ENCODE measurements at places on chromosomes 1 and 21.

- no peak for DNase-seq
Observed at GRCh38 chr1:234538930-234539649, 60.1 kb upstream of the TARBP1 start.

- DNase-seq = no peak
Observed at GRCh38 chr1:33298623-33299277, 22.1 kb downstream of the A3GALT2 start.

DNA sequence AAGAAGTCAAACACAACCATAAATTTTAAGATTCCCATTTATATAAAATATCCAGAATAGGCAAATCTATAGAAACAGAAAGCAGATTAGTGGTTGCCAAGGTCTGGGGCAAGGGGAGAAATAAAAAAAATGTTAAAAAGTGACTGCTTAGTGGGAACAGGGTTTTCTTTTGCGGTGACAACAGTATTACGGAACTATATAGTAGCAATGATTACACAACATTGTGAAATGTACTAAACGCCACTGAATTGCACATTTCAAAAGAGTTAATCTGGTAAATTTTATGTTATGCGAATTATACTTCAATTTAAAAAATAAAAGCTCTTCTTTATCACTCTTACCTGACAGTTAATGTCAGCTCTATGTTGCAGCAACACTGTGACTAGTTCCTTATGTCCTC, 105.2 kb downstream of the ACBD6 start:
- DNase-seq = no peak

DNA sequence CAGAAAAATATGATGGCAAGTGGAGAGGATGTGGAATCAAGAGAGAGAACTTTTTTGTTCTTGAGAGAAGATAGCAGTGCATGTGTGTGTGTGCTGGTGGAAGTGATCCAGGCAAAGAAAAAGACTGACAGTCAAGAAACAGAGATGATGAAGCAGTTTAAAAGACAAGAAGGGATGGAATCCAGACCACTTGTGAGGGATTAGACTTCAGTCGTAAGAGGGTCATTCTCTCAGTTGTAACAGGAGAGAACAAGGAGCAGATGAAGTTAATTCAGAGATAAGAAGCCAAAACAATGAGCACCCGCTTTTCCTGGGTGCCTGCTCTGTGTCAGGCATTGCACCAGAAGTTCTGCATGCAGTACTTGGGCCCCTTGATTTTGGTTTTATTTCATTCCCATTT, 76.6 kb downstream of the RNF220 start:
- no peak for DNase-seq

- DNase-seq = no peak
Observed at GRCh38 chr1:228259951-228260350, 52.1 kb downstream of the OBSCN start.

- no peak for DNase-seq
Observed at GRCh38 chr1:16094453-16095158, 21.2 kb upstream of the FAM131C start.

GRCh38 chr1:101002551-101002950, 23.0 kb downstream of the DPH5 start:
- DNase-seq = no peak

GRCh38 chr1:244102468-244102867, 51.4 kb downstream of the ZBTB18 start:
- no peak for DNase-seq

GRCh38 chr1:223114871-223115270, 28.2 kb downstream of the TLR5 start:
- DNase-seq = no peak

- DNase-seq = no peak
Observed at GRCh38 chr1:233081735-233082134, 131.3 kb downstream of the NTPCR start.

DNA sequence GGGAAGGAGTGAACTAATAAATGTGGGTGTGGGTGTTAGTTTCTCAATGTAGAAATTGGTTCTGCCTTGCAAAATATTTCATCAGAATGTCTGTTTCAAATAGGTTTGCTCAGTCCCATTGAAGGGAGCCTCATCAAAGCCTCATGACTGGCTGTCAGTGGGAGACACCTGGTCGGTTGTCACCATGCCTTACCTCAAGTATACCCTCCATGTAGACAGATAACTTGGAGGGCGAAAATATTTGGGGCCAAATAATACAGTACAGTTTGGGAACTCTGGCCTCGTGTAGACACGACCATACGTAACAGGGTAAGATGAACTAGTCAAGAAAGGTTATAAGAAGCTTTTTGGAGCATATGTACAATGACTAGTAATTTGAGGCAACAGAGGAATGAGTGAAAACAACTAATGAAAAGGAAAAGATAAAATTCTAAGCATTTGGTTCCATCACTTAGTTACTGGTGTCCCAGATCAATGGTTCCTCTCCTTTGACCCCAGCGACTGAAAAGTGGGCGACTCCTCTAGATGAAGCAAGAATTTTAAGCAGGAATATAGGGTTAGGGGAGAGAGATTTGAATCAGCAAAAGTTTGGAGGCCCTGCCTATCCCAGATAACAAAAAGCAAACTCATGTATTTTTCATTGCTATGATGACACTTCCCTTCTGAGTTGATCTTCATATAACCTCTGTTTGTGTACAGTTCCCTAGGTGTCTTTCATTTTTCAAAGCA, 163.9 kb downstream of the LRRC40 start:
- no peak for DNase-seq

DNA sequence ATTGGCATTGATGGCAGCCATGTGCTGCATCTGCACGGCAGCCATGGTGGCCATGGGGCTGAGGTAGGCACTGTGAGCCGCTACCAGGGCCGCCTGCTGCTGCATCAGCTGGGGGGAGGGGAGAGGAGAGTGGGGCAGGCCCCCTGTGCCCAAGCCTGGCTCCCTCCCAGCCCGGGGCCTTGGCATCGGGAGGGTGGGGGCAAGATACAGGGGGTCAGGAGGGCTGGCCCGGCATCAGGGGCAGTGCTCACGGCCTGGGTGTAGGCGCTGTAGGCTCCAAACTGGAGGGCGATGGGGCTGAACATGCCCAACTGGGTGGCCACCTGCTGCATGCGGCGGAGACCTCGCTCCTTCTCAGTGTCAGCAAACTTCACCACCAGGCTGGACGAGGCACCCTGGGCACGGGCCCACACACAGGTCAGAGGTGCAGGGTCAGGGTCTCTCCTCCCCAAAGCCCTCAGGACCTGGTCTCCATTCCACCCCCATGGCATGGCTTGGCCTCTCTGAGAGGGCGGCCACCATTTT, 9.0 kb downstream of the CELF3 start:
- DNase-seq = no peak

GRCh38 chr1:229665912-229666558, 40.0 kb downstream of the URB2 start:
- no peak for DNase-seq

GRCh38 chr1:15662477-15662876, 21.6 kb upstream of the PLEKHM2 start:
- DNase-seq = no peak

- no peak for DNase-seq
Observed at GRCh38 chr1:8345621-8346415, 27.9 kb downstream of the SLC45A1 start.

DNA sequence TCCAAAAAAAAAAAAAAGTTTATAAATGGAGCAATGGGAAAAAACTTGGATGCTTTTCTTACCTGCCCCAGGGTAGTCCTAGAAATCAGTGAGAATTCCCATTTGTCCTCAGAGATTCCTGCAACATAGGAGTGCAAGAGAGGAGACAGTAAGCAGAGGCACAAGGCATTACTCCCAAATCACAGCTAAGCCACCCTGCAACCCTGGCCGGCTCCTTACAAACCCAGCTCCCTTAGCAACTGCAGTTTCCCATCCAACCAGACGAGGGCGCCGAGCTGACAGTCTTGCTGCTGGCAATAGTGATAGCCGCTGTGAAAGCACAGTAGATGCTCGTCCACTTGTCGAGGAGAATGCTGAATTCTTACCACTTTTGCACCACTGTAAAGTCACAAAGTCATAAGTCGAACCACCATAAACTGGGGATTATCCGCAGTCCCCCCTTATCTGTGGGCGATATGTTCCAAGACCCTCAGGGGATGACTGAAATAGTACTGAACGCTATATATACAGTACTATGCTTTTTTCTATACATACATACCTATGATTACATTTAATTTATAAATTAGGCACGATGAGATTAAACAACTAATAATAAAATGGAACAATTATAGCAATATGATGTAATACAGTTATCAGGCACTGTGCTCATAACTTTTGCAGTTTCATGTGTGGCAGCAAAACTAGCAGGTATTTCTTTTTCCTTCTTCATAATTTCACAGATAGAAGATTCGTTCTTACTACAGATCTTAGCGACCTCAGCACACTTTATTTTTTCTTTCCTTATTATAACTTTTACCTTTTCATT, 6.0 kb upstream of the PITHD1 start:
- peak; percentile 69 for DNase-seq

GRCh38 chr1:42983693-42984092, 25.0 kb upstream of the SLC2A1 start:
- DNase-seq = no peak

- DNase-seq = no peak
Observed at GRCh38 chr1:181120924-181121323, 32.4 kb downstream of the IER5 start.

GRCh38 chr21:45574081-45574501, 31.9 kb upstream of the SLC19A1 start:
- no peak for DNase-seq

DNA sequence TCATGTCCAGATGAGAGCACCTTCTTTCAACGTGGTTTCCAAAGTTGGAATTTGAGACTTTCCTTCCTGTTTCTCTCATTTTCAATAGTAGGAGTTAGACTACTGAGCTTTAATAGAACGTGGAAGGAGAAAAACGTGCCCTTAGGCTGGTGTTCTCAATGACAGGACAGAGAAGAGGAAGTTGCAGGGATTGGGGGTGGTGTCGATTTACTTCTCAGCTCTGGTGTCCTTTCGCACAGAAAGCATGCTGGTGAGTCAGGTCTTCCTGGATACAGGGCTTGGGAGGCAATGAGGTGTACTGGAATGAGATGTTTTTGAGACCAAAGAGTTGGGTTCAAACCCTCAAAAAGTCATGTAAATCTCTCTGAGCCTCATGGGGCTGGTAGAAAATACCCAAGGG, 67.1 kb downstream of the HIVEP3 start:
- DNase-seq = no peak

DNA sequence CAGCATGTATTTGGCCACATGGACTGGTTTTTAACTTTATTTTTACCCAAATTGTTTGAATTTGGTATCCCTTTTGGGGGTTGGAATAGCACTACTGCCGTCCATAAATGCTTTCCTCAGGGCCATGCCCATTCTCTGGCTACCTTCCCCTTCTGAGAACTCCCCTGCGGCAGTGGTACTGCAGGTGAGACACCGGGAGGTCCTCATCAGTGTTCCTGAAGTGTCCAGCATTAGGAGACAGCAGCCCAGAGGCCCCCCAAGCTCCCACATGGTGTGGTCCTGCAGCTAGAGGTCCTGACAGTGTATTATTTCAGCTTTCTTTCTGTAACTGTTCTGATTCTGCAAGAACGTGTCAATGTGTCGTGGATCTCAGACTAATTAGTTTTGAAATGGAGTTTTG, 8.9 kb downstream of the LMO4 start:
- DNase-seq = no peak

- DNase-seq = no peak
Observed at GRCh38 chr1:14511796-14512585, 86.5 kb upstream of the KAZN start.

- peak; percentile 25 for DNase-seq
Observed at GRCh38 chr1:40316595-40317393, at the start of gene COL9A2. COL9A2 (minus strand) TSS chr1:40317286; CDS start chr1:40317197, 89 bp downstream.

- DNase-seq = no peak
Observed at GRCh38 chr1:109391626-109392025, 6.1 kb downstream of the SORT1 start.

- no peak for DNase-seq
Observed at GRCh38 chr1:198888379-198888943, 249.6 kb downstream of the PTPRC start.

DNA sequence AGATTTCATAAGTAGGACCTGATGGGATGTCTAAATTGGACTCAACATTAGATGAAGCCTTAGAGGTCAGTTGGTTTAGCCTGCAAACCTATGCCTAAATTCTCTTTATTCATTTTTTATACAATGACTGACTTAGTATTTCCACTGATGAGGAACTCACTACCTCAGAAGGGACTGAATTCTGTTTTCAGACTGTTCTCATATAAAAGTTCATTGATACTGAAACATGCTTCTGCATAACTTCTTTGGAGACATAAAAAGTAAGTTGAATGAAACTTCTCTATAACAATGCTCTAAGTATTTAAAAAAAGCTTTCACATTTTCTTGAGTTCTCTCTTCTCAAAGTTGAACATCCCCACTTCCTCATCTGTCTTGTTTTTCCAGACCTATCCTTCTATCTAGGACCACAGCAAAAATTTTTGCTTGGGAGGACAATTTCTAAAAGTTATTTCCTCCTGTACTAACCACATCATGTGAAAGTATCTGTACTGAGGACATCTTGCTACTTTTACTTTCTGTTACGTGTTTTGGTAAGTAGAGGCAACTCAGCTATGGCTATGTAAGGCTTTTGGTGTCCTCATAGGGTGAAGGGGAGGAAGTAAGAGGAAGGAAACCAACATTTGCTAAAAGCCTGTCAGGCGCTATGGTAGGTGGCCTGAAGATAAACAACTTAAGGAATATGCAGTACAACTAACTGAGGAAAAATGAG, 64.1 kb downstream of the USP24 start:
- no peak for DNase-seq

GRCh38 chr1:3907031-3907534, 7.0 kb upstream of the C1orf174 start:
- DNase-seq = no peak

DNA sequence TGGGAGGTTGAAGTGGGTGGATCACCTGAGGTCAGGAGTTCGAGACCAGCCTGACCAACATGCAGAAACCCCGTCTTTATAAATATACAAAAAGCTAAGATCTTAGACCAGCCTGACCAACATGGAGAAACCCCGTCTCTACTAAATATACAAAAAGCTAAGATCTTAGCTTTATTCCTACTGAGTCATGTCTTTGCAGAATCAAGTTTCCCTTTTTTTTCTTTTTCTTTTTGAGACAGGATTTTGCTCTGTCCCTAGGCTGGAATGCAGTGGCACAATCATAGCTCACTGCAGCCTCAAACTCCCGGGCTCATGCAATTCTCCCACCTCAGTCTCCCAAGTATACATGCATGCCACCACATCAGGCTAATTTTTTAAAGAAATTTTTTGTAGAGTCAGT, 21.4 kb downstream of the KDM5B start:
- DNase-seq = no peak

DNA sequence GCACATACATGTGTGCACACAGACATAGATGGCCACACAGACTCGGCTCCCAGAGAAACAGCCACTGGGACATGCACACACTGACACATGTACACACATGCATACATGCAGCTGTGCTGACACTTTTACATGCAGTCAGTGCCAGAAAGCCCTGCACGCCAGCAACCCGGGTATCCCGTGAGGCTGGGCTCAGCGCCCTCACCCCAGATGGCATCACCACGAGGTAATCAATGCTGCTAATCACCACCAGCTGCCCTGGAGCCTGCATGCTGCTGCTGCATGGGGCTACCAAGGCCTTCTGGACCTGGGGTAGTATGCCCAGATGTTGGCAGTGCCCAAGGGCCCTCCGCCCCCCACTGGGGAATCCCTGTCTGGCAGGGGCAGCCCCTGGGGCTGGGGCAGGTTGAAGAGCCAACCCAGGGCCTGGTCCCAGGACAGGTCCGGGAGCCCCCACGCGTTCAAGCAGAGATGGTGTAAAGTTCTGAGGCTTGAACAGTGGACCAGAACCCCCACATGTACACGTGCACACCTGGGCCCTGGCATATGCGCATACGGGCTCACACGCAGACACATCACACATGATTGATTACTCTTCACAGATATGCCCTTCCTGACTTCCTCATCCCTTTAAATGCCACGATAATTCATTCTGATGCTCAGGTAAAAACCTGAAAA, 2.7 kb upstream of the COL16A1 start:
- no peak for DNase-seq

- no peak for DNase-seq
Observed at GRCh38 chr21:31913182-31913608, 40.4 kb downstream of the HUNK start.
